HT1080 (cell line): ENCODE measurements at places on chromosomes 12 and 14.

GRCh38 chr12:32272465-32272864 is 126.9 kb upstream of the FGD4 start:
- no peak for DNase-seq

DNA sequence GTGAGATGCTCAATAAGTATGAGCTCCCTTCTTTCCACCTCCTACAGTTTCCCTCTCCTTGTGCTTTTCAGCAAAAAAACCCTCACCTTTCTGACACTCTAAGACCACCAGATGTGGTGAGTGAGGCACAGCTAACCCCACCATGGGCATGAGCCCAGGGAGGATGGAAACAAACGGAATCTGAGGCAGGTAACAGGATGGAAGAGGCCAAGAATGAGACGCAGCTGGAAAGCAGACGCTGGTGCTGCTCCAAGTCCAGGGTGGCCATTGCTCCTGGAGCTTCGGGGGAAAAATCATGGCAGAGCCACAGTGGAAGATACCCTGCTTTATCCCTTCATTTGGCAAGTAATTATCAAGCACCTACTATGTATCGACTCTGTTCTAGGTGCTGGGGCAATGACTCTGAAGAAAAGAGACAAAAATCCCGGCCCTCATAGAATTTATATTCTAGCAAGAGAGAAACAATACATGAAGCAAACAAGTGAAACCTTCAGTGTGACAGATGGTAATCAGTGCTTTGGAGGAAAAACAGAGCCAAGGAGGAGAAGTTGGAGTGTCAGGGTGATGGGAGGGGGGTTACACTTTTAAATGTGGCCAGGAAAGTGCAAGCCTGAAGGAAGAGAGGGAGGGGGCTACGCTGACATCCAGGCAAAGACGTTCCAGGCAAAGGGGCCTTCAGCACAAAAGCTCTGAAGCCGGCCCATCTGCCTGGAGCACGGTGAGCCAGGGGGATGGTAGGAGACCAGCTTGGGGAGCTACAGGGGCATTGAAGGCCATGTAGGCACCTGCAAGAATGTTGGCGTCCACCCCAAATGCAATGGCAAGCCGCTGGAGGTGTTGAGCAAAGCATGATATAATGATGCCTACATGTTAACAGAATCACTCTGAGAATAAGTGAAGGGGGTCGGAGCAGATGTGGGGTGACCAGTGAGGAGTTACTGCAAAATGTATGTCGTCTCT is 154.2 kb downstream of the DPF3 start:
- DNase-seq, result no peak

DNA sequence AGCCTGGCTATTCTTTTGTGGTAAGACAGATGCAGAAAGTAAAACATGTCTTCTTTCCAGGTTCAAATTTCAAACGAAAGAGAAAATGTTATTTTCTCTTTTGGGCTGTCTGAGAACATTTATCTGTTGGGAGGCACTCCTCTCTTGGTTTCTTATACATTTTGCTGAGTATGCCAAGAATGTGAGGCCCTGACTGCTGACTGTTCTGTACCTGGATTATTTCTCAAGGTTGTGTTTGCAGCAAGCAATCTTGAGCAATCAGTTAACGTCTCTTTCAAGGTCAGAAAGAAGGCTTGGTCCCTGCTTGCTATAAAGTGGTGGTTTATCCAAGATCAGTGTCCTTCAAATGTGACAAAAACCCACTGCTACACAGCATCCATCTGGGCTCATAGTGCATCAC is 9.8 kb downstream of the SSTR1 start:
- no peak for DNase-seq

- no peak for DNase-seq
Measured at GRCh38 chr12:45355730-45356129, 139.8 kb downstream of the ANO6 start.

GRCh38 chr12:80802652-80803400 is 86.1 kb downstream of the MYF5 start:
- DNase-seq, result no peak

DNA sequence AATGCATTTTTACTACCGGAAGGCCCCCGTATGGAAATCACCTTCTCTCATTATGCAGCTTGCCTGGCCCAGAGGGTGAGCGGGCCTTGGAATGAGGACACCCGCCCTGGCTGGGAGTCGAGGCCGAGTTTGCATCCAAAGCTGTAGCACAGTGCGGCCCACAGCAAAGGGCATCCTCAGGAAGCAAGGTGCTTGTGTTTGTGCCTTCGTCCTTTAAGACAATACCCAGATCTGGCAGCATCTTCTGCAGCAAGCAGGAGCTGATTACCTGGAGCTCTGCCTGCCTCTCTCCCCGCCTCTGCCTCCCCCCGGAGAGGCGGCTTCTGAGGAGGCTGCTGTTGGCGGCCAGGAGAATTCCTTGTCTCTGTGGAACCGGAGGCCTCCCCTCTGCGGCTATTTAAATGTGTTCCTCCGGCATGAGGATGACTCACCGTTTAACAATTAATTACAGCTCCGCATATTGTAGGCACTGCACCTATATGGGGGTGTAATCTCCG is 145.3 kb downstream of the CACNA1C start:
- DNase-seq, result peak; percentile 57

DNA sequence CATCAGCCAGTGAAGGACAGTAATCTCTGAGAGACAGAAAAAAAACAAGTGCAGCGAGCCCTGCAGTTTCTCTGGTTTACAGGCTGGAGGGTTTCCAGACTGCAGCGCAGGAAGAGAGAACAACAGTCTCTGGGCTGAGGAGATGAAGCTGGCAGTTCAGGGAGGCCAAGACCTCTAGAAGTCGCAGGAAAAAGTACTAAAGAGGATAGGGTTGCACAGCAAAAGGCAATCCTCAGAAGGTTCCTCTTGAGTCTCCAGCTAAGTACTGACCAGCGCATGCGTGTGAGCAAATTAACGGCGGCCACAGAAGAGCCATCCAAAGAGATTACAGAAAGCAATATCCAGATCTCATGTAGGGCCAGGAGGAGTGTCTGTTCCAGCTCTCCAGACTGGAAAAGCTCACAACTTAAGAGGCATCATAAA is 12.2 kb upstream of the CCDC60 start:
- no peak for DNase-seq

DNA sequence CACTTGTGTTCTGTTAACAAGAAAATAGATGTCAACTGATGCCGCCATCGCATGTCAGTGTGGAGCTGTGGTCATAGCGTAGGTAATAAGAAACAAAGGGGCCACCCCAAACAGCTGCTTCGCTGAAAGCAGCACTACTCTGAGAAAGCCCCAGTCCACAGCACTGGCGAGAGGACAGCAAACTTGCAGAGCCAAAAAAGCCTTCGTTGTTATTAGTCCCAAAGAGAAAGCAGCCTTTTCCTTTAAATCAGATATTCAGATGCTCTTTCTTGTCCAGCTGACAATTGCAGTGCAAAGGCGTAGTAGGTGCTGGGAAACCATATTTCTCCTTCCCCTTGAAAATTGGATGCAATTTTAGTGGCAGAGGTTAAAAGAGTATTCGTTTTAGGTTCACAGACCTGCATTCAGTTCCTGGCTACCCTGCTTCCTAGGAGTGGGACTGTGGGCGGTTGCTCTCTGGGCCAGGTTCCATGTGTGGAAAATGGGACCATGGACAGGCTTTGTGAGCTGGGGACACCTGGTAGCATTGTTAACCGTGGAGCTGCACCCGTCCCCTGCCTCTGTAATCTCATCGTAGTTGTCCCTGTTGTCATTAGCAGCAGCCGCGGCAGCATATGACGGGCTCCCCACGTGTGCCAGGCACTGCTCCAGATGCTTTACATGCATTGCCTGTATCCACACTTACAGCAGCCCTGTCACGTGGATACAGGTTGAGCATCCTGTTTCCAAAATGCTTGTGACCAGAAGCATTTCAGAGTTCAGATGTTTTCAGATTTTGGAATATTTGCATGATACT is 54.2 kb downstream of the ELK3 start:
- no peak for DNase-seq

GRCh38 chr14:86540636-86541247 is 1010.8 kb downstream of the FLRT2 start:
- no peak for DNase-seq

GRCh38 chr12:68086019-68086603 is 73.4 kb downstream of the IFNG start:
- DNase-seq, result no peak

GRCh38 chr12:76508128-76508980 is 51.2 kb downstream of the OSBPL8 start:
- DNase-seq, result no peak

DNA sequence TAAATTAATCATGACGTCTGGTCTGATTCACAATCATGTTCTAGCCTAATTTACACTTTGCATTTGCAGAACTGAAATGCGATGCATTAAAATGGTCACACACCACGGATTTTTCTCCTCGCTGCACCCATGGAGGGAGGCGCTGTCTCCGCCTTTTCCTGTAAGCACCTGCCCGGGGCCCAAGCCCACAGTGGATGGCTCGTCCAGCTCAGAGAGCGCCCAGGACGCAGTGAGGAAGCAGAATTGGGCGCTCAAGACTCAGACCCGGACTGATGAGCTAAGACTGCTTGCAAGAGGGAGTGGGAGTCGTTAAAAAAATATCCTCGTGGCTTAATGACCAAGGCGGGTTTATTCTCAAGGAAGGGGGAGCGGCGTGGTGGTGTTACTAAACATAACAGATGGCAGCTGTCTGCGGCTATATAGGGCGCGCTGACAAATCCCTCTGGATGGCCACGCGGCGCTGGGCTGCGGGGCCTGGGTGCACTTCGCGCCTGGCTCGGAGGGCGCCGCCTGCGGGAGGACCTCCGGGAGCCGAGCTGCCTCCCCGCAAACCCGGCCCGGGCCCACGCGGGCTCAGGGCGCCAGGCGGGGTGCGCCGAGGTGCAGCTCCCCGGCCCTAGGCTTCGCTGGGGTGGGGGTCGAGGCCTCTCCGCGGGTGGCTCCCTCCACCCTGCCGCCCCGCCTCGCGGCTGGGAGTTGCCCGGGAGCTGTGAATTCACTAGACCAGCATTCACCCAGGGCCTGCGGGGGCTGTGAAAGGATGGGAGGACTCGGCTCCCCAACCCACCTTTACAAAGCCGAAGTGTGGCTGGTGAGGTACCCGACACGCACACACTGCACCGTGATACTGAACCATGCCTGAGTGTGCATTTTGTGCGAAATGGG is 78.7 kb downstream of the PPM1A start:
- DNase-seq, result no peak

DNA sequence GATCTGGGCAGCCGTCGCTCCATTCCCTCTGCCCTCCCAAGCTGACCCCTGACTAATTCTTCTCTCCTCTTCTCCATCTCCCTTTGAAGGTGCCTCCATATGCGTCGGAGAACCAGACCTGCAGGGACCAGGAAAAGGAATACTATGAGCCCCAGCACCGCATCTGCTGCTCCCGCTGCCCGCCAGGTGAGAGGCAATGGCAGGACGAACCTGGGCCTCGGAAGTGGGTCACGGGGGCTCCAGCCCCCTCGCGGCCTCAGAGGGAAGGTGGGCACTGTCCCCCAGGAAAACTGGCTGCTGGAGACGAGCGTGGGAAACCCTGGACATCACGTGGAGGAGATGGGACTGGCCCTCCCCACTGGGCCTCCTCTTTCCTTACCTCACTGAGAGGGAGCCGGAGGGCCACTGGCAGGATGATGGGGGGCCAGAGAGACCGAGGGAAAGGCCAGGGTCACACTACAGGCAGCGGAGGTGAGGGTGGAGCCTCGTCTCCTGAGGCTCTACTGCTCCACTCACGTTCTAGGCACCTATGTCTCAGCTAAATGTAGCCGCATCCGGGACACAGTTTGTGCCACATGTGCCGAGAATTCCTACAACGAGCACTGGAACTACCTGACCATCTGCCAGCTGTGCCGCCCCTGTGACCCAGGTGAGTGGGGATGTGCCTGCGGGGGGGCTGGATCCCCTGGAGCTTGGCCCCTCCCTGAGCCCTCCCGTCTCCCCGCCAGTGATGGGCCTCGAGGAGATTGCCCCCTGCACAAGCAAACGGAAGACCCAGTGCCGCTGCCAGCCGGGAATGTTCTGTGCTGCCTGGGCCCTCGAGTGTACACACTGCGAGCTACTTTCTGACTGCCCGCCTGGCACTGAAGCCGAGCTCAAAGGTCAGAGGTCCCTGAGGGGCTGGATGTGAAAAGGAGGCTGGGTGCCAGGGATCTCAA is 806 bp downstream of the LTBR start:
- peak; percentile 37 for DNase-seq

DNA sequence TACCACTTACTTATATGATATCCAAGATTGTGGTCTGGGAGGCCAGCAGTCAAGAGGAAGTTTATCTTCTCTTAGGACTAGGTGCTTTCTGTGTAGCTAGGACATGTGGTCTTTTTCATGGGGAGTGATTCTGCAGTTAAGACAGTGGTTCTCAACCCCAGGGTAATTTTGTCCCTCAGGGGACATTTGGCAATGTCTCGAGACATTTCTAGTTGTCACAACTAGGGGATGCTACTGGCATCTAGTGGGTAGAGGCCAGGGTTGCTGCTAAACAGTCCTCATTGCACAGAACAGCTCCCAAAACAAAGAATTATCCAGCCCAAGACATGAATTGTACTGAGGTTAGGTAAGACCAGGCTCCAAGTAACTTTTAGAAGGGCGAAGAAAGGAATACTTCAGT is 20.0 kb downstream of the AMDHD1 start:
- no peak for DNase-seq

GRCh38 chr14:105184461-105184860 is 3.3 kb upstream of the NUDT14 start:
- DNase-seq, result no peak

DNA sequence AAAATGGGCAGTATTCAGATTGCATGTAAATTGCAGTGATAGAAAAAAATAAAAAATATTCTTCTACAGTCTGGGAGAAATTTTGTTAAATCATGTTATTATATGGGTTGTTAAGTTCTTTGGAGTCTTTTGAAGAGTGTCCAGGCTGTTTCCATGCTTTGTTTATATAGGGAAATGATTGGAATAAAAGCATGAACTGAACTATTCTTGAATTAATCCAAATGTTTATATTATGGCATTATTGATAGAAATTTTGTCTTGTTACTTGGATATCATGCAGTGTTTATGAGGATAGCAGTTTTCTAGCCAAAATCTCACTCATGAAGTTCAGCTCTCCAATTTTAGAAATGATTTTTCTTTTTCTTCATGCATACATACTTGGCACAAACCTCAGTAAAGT is 108.2 kb upstream of the NAV3 start:
- DNase-seq, result no peak

- peak; percentile 97 for DNase-seq
Measured at GRCh38 chr14:100692859-100693558, 33.7 kb upstream of the DLK1 start.

DNA sequence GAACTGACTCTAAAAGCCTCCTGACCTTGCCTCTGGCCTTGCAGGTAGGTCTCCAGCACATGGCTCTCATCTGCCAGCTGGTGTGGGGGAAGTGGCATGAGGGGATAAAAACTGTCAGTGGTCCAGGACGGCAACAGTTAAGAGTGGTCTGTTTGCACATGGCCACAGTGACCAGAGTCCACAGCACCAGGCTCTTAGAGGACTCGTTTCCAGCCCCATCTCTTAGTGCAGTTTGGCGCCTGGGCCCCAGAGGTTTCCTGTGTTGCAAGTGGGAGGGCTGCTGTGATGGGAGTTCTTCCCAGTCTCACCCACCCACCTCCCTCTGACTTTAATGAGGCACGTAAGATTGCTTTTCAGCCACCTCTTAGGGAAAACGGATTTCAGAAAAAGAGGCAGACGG is 37.0 kb downstream of the APPL2 start:
- DNase-seq, result no peak
